PC-3 (cell line): ENCODE measurements at places on chromosomes 1 and 21.

DNA sequence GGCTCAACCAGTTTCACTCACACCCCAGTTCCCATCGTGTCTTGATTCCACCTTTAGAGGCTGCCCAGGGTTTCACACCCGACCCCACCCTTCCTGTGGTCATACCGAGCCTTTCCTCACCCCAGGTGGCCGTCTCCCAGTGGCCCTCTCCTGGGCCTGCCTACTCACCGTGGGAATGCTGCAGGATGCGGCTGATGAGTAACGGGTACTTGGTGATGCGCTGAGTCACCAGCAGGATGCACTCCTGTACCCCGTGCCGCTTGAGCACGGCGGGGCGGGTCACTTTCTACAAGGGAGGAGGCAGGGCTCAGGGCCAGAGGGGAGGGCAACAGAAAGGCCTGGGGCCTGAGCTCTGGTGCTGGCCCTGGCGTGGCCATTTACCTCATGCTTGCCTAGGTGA, 16.4 kb downstream of the ARHGEF2 start:
- peak; percentile 100 for DNase-seq

DNA sequence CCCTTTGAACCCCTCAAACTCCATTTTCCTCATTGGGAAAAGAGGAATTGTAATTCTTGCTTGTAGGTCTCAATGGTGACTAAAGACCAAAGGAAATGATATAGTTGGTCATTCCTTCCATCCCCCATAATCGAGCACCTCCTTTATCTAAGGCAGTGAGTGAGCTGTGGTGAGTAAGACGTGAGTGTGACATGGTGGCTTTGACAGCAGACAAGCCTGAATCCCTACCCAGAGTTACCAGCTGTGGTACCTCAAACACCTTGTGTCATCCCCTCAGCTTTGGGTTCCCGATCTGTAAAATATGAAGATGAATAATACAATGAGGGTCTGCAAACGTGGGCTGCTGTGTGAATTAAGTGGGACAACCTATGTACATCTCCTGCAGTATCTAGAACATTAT, 8.4 kb downstream of the TRAF5 start:
- DNase-seq: peak; percentile 53

DNA sequence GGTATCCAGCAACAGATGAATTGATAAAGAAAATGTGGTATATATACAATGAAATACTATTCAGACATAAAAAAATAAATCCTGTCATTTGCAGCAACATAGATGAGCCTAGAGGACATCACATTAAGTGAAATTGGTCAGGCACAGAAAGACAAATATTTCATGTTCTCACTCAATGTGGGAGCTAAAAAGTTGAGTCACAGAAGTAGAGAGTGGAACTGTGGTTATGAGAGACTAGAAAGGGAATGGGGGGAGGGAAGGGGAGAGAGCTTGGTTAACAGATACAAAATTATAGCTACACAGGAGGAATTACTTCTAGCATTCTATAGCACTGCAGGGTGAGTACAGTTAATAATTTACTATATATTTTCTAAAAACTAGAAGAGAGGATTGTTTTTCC, 37.1 kb upstream of the SERPINC1 start:
- DNase-seq: no peak

DNA sequence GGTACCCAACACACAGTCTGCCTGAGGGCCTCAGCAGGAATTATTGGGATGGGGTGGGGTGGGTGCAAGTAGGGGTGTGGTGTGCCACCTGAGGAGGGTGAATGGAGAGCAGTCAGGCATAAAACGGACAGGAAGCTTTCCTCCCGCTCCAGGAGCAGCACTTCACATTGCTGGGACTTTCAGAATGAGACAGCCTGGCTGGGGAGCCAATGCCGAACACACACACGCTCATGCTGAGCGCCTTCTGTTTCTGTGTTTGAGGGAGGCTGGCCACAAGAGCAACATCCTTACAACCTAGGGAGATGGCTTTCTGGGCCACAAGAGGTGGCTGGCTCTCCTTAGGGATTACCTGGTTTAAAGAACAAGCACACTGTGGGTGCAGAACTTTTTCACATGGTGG, 98.0 kb downstream of the LAMC2 start:
- no peak for DNase-seq

DNA sequence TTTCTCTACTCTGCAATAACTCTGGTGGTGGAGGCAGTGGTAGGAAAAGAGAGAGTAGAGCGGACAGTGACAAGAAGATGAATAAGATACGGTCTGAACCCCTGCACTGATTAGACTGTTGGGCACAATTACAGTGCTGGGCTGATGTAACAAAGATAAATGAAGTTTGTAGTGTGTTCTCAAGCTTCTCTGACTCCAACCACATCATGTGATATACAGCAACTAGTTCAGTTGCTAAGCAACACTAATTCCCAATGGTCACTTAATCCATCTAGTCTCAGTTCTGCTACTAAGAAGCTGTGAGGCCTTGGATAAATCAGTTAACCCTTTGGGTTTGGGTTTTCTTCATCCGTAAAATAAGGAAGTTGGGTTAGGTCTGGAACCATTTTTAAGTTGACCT, 17.3 kb downstream of the DDR2 start:
- no peak for DNase-seq

DNA sequence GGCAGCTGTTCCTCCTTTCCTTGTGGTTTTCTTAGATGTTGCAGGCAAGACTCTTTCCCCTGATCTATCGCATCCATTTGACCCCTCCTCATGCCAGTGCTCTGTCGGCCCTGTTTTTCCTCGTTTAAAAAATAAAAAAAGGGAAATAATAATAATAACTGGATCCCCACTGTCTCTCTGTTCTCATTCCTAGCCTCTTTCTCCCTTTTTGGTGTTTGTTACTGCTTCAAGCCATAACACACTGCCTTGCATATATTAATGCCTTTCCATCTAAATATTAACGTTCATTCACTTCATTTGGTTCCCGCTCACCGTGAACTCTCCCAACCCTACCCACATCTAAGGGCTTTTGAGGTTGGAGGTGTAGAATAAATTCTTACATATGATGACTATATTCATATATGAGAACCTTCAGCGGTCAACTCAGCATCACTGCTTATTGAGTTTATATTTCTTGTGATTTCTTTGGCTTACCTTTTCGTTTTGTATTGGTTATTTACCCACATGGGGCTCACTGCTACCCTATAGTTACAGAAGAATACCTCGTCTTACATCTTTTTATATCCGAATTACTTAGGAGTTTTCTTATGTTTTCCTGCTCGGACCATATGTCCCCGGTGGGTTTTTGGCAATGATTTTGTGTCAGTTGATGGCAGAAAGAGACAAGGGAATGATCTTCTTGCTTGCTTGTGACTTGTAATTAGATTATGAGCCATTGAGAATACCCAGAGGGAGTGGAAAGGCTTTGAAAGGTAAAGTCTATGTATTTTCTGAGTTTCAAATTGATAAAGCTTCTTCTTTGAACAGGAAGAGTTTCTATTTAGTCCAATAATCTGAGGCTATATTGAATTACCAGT, 805 bp downstream of the ATG4C start:
- DNase-seq: no peak

DNA sequence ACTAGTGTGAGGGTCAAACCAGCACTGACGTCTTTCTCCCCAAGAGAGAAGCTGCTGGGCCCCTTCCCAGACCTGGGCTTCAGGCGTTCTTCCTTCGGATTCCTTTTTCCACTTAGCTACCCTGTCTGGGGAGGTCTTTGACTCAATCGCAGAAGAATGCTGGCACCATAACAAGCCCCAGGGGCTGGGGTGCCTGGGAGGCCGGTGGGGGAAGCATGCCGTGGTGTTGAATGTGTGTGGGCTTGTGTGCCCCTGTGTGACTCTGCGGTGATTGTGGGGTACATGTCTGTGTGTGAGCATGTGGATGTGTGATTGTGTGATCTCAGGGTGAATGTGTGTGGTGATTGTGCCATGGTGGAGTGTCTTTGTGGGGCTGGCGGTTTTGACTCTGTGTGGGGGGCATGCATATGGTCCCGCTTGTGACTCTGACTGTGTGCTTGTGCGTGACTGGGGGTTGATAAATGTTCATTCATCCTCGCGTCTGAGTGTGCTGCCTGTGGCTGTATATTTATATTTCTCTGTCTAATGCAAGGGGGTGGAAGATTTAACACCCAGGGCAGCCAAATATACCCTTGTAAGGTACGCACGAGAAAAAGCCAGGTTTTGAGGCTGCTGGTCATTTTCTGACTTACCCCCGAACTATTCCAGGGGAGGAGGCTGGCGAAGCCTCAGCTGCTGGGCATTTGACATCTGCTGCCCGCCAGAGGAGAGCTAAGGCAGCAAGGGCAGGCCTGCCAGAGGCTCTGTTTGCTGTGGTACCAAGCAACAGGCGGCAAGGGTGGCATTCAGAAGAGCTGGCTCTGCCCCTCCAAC, 1.1 kb upstream of the SYNC start:
- DNase-seq: peak; percentile 60

- DNase-seq: no peak
Measured at GRCh38 chr1:47003896-47004403, 19.5 kb upstream of the CYP4X1 start.
